GOT3 (cell line): ENCODE measurements at places on chromosomes 7 and 10.
A peak's percentile ranks its signal among the peaks of the same experiment; 100 is the strongest.

DNA sequence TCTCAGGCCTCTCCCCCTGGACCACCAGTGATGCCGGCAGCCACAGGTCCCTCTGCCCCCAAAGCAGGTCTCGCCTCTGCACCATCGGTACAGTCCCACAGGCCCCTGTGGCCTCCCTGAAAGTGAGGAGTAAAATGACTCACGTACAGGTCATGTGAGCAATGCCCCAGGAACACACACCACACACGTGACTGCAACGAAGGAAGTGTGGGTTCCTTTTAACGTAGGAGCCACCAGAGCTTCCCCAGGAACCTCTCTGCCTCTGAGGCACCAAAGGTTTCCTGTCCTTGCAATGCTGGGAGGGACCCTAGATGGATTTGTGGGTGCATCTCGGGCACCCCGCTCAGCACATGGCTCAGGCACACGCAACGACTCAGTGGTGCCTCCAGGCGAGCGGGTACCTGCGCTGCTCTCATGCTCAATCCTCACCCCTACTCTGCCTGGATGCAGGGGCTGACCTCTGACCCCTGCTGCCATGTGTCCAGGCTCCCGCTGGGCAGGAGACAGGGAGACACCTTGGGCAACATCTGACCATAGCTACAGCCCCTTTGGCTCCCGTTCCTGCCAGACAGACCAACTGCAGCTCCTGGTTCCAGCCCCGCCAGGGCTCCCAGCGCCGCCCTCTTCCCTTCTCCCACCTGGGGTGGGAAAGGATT lies 120.7 kb downstream of the PRKAG2 start:
- no peak for DNase-seq

- no peak for DNase-seq
These were observed 34.8 kb downstream of the NEUROG3 start for GRCh38 chr10:69538461-69538860.

DNA sequence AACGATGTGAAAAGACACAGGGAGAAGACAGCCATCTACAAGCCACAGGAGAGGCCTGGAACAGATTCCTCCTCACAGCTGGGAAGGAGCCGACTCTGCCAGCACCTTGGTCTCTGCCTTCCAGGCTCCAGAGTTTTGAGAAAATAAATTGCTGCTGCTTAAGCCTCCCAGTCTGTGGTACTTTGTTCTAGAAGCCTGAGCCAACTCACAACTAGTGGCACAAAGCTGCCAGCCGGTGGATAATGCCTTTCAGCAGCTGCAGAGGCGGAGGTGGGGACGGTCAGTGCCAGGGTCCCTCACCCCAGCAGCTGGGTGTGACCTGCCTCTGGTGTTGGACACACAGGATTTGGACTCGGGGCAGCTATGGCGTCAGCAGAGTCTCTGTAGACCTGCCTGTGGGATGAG lies 255.4 kb upstream of the PITRM1 start:
- DNase-seq, result no peak

DNA sequence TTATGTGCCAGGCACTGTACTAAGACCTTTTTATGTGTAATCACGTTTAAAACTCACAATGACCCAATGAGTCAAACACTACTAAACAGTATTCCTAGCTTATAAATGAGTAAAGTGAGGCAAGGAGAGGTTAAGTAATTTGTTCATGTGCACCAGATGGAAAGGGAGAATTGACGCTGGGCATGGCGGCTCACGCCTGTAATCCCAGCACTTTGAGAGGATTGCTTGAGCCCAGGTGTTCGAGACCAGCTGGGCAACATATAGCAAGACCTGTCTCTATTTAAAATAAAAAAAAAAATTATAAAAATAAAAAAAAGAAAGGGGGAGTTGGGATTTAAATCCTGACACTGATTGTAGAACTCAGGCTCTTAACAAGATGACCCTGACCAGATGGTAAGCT lies 46.7 kb upstream of the DLG5 start:
- no peak for DNase-seq

- no peak for DNase-seq
These were observed 712.2 kb upstream of the GALNT17 start for GRCh38 chr7:70419526-70420380.

DNA sequence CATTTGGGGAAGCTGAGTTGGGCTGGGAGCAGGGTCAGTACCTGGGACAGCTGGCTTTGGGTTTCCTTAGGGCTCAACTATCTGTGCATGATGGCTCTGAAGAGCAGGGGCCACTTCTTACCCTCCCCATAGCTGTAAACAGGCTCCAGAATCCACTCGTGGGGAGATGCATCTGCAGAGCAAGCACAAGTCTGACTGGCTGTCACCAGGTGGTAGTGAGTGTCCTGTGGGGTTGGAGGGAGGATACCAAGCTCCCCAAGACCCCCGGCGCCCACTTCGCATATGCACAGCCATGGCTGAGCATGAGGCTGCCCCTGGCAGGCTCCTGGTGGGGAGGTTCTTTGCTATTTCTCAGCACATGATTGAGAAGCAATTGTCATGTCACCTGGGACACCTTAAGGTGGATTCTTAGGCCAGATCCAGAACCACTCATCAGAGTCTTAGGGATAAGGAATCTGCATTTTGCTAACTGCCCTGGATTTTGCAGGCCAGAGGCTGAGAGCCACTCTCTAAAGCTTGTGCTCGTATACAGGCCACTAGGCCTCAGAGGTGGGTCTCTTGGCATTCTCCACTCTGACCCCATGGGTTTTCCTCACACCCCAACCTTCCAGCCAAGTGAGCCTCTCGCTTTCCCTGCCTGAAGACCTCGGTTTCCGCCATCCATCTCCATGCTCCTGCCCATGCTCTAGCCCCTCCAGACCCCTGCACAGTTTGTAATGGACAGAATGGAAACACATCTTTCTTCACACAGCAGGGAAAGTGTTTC lies 53.7 kb downstream of the ADCY1 start:
- no peak for DNase-seq

- no peak for DNase-seq
These were observed 338.7 kb downstream of the DNAJB6 start for GRCh38 chr7:157675427-157675927.

- no peak for DNase-seq
These were observed 163.4 kb upstream of the MKLN1 start for GRCh38 chr7:131164025-131164925.

DNA sequence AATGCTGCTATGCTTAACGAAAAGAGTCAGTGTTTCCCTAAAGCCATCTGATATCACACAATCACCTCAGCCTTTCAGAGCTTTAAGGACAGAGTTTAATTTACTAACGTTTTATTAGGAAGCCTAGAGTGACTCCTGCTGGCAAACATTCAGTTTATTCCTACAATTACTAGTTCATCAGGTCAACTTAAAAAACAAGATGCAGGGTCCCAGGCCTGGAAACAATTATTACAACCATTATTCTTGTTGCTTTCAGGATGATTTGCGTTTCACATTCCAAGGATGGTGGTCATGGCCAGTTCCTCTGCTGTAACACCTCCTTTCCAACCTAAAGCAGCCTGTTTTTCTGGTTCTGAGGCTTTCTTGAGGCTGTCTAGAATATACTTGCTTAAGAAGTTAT lies 1.5 kb upstream of the FAM53B start:
- no peak for DNase-seq

DNA sequence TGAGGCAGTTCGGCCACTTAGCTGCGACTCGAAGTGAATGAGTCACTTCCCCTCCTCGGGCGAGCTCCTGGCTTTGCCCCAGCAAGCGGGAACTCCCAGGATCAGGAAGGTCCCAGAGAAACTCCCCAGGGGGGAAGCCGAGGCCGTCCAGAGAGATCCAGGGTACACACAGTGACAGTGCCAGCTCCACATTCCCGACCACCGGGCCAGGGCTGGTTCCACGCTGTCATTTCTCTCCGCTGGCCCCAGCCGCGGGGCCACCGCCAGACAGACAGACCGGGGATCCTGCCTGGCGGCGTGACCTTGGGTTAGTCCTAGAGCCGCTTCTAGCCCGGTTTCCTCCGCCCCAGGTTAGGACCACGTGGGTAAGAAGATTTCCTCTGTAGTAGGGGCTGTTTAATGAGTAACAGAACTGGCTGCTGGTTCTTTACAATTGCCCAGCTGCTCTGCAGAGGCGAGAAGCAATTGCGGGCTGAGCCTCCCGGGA lies 463 bp upstream of the UPP1 start:
- DNase-seq, result peak; percentile 90

- no peak for DNase-seq
These were observed 132.9 kb downstream of the BICC1 start for GRCh38 chr10:58645416-58646146.
